ENCODE measurements at places on chromosomes 11 and 22.
A peak's percentile ranks its signal among the peaks of the same experiment; 100 is the strongest.

GRCh38 chr11:86108890-86109638, 40.2 kb upstream of the PICALM start:
- DNase-seq, result no peak

GRCh38 chr11:132253469-132254264, 883.3 kb downstream of the NTM start:
- no peak for DNase-seq

- DNase-seq, result no peak
These were observed 150.1 kb upstream of the UBASH3B start for GRCh38 chr11:122505304-122506006.

- DNase-seq, result no peak
These were observed 7.0 kb downstream of the CHST1 start for GRCh38 chr11:45658292-45658991.

DNA sequence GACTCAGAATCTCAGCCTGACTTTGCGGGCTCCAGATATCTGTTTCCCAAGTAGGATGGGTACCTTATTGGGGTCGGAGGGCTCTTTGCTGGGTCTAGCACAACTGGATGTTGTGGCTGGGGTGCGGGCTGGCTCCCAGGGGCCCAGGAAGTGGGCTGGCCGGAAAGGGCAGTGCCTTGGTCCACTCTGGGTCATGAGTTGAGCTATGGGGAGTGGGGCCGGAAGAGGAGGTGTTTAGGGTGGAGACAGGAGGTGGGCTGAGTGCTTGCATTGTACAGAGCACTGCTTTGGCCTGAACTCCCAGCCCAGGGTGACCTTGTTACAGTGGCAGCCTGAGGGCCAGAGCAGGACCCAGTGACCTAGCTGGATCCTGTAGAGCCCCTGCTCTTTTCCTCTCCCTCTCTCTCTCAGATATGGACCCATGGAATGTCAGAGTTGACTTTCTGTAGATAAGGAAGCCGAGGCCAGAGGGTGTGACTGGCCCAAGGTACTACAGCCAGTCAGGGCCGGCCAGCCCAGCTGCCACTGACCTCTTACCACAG, 13.2 kb downstream of the PHLDB1 start:
- no peak for DNase-seq

DNA sequence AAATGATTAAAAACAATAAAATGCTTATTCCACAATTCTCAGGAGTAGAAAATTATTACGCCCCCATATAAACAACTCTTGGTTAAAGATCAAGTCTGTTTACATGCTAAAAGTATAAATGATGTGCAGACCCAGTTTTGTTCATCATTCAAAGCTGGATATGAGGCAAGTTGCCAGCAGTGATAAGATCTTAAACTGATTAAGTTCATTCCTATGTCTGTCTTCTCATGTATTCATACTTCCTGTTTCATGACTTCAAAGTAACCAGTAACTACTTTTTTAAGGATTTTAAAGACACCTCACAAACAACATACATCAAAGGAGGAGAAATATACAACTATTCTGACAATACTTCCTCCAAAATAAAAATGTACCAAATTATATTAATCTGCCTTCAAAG, 55.0 kb upstream of the ARHGAP32 start:
- DNase-seq, result no peak

- DNase-seq, result no peak
These were observed 27.4 kb downstream of the POU2F3 start for GRCh38 chr11:120267319-120267718.

DNA sequence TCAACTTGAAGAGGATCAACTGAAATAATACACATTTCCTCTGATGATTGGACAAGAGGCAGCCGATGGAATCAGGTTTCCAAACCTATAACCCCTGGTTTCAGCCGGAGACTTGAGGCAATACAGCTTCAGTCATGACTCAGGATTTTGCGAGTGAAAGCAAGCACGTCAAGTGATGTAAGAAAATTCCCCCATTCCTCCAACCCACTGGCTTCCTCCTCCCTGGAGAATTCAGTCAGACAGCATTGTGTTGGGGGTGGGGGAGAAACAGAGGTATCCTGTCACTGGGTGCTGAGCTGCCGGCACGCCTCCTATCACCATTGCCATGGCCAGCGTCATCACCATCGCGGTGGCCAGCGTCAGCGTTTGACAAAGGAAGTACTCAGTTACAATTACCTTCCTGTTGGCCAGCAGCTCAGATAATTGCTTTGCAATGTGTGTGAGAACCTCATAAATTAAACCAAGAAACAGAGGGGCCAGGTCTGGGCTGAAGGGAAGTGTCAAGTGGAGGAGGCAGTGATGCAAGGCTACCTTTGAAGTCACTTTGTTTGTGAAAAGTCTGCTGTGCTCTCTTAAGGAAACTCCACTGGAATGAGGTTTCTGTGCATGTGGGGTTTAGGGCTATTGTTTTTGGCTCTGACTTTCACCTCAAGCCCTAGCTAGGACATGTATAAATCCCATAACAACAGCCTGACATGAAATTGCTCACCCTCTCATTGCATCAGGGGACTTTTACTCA, 50.2 kb downstream of the LIF start:
- peak; percentile 24 for DNase-seq

DNA sequence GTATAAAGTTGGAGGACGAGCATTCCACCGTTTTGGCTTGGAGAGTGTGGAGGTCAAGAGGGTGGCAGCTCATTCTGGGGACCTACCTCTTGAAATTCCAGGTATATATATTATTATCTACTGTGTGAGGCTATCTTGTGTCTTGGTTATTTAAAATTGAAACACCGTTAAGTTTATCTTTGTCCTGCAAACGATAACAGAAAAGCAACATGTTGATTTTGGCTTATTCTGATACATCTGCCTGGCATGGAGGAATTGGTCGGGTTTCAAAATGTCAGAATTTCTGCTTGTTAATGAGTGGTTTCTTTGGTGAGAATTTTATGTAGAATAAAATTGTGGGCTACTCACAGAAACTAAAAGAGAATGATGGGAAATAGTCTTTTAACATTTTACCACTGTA, 54.4 kb downstream of the SVIP start:
- no peak for DNase-seq

GRCh38 chr11:67468056-67468455, 995 bp downstream of the TMEM134 start:
- no peak for DNase-seq

DNA sequence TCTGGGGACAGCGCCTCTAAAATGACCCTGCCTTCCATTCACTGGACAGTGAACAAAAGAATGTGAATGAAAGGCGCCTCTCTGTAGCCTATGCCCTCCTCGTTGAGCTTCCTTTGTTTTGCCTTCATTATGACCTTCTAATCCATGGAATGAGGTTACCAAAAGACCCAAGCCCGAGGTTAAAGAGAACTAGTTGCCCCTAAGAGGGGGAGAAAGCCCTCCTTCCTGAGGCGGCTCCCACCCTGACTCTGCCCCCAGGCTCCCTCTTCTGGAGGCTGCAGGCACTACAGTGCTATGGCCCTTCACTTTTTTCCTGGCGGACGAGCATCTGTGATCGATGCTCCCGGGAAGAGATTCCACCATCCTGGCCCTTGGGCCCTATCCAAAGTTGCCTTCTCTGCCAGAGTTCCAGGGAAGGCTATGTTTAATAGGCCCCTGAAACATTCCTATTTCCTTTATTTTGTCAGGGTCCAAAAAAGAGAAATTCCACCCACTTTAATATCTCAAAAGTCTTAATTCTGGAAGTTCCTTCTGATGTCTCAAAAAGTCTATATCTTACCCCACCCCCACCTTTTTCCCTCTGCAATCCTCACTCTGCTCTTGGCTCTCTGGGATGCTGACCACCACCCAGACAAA, 147.3 kb downstream of the FEZ1 start:
- peak; percentile 32 for DNase-seq

- no peak for DNase-seq
These were observed 293.7 kb downstream of the DDX10 start for GRCh38 chr11:108958368-108959104.

- DNase-seq, result no peak
These were observed 56.2 kb upstream of the GLYAT start for GRCh38 chr11:58787903-58788302.

DNA sequence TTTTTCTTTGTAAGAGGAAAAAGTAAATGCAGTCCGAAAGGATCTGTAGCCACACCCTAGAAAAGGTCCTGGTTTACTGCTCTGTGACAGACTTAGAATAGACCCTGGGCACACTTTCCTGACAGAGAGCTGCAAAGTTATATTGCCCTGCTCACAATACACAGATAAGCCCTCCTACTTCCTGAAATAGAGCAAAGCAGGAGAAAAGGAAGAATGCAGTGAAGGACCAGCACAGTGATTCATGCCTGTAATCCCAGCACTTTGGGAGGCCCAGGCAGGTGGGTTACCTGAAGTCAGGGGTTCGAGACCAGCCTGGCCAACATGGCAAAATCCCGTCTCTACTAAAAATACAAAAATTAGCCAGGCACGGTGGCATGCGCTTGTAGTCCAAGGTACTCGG, 2.2 kb downstream of the CYB561A3 start:
- DNase-seq, result no peak

DNA sequence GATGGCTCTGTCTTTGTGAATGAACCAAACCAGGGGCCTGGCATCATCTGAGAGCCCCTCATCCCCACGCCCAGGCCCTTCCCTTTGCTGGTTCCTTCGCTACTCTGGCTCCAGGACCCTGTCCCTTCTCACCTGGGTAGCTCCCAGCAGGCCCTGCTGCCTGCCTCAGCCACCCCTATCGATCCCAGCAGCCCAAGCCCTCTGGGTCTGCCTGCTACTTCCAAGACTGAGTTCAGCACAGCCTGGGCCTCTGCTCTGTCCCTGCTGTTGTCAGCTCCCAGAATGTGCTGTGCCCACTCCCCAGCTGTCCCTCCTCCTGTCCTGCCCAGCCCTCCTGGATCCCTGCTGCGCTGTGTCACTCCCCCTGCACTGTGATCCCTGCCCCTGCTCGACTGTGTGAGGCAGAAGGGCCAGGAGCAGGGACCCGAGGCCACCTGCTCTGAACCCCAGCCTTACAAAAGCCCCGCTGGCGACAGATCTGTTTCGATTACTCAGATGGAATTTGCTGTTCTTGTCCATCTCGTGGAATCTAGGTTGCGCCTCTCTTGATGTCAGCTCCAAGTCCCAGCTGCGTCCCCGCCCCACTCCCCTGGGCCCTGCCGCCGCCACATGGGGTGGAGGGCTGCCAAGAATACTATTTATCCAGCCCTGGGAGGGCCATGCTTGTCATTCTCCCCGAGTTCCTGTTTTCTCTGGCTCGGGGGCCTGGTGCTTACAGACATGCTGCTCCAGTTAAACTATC, 13.0 kb downstream of the MRPL21 start:
- no peak for DNase-seq

- no peak for DNase-seq
These were observed 19.9 kb downstream of the OR8G5 start for GRCh38 chr11:124276081-124276480.

DNA sequence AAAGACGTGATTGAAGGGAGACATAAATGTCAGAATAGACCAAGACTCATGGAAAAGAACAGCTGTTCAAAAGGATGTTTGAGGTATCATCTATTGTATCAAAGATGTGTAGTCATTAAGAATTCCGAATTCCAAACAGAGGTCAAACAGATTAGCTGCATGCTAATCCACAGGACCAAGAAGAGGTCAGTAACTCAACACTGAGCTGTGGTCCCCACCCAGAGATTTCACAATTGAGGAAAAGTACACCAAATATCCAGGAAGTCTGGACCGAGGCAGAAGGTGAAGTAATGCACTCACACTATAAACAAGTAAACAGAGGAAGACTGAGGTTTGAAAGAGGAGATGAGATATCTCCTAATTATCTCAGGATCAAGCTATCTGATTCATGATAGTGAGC, 29.6 kb upstream of the OR5P2 start:
- DNase-seq, result no peak

- no peak for DNase-seq
These were observed 19.6 kb downstream of the RPL3 start for GRCh38 chr22:39299829-39300178.

DNA sequence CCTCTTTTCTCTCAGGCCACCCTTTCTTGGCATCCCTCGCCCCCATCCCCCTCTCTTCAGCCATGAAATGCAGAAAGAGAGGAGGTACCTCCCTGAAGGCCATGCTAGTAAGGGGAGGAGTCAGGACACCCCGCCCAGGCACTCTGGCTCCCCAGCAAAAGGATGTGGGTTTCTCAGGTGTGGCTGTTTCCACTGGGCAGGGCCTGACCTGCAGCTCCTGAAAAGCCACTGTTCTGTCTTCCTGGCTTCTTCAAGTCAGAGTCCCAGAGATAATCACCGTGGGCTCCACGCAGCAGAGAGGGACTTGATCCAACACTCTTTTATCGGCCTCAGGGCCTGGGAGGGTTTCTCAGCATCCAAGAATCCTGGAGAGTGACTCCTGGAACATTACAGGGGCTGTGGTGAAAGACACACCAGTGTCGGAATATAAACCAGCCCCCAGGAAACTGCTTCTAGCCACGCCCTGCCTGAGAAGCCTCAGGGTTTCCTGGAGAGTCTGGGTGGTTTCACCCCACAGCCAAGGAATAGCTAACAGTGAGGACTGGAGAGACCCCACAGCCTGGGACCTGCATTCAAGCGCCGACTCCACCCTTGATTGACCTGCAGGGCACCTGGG, 45.7 kb upstream of the TSPAN18 start:
- DNase-seq, result no peak

- DNase-seq, result no peak
These were observed 44.7 kb downstream of the CCDC90B start for GRCh38 chr11:83241291-83241946.

DNA sequence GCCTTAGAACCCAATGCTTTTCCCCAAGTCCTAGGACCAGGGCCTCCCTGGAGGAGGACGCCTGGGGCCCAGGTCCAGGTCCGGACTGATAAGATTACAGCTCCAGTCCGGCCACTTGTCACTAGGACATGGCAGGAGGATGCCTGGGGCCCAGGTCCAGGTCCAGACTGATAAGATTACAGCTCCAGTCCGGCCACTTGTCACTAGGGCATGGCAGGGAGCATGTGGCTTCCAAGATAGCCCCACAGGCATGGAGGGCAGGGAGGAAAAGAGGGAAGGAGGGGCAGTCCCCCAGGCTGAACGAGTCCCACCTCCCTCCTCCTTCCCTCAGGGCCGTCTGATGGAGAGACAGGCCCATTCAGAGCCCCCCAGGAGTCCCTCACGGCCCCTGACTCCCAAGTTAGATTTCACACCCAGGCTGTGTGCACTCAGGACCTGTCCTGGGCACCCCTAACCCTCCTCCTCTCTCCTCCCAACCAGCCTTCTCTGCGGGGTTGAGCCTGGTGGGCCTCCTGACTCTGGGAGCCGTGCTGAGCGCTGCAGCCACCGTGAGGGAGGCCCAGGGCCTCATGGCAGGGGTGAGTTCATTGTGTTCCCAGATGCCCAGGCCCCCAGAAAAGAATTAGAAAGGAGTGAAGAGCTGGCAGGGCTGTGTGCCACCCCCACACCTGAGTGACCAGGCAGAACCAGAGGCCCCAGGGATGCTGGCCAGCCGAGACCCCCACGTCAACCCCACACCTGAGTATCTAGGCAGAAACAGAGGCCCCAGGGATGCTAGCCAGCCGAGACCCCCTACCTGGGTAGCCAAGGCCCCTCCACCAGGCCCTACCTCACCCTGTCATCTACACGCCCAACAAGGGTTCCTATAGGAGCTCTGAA, 2.1 kb downstream of the TSPAN32 start:
- no peak for DNase-seq

GRCh38 chr11:115959081-115959486, 454.9 kb upstream of the CADM1 start:
- no peak for DNase-seq

GRCh38 chr11:64086258-64087123, 50.8 kb downstream of the FLRT1 start:
- DNase-seq, result no peak

- no peak for DNase-seq
These were observed 247.7 kb downstream of the MIAT start for GRCh38 chr22:26905076-26905475.

GRCh38 chr11:65133724-65134123, 595 bp downstream of the SYVN1 start:
- DNase-seq, result no peak

- no peak for DNase-seq
These were observed 46.6 kb downstream of the CWC15 start for GRCh38 chr11:94926698-94927237.
